Cerebellum (tissue), 4 donors: ENCODE measurements at places on chromosomes 13 and 19.

DNA sequence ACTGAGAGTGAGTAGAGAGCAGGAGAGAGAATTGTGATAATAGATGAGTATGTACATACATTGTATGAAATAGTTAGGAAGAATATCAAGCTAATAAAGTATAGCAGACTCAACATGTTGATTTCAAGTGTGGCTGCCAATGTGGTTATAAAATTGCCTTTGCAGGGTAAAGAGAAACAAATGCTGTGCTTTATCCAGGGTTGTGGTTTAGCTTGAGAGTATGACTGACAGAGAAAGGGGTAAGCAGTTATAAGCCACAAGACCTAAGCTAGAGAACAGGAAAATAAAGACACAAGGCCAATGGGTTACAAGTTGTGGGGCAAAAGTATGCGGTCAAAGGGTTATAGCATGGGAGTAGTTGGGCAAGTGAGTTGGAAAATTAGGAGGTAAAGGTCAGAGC is 1217.5 kb downstream of the DIAPH3 start:
- no peak for DNase-seq

DNA sequence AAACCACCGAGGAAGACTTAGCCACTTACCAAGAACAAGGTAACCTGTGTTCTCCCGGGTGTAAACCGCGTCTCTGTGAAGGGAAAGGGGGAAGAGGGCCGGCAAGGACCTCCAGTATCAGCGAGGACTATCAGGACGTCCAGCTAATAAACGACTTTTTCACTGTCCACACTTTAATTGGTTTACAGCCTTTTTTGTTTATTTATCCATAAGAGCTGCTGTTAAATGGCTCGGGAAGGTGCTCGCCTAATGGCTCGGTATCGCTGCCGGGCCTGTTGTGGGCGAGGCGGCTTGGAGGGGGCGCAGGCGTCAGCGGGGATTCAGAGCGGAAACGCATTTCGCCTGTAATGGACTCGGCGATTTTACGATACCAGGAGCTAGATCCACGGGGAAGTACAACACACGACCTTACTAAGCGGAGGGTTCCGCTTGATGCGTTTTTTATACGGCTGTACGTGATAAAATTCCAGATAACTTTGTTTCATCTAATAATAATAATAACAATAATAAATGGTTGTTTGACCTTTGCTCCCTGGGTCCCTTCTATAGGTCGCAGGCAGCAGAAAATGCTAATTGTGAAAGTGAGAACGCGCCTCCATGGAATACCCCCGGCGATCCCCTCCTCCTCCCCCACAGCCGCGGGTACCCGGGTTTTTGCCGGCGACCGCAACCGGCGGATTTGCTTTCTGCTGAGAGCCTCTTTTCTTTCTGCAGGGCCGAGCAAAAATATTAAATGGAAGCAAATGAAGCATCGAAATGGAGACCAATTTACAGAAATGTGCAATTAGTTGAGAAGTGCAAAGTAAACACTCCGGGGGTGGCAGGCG is 2.5 kb upstream of the PDX1 start:
- DNase-seq: no peak

DNA sequence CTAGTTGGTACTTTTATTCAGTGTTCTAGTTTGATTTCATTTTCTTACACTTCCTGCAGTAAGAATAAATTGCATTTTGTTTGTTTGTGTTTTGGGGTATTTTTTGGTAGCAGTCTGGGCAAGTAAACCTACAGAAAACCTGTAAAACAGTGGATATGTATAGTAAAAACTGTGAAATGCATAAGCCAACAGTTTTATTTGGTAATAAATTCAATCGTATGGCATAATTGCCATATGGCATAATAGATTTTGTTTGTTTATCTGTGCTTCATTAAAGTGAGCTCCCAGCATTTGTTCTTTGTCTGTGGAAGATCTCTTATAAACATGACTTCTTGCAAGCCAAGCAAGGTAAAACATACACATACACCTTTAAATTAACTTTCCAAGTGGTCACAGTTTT is 111.9 kb downstream of the PCDH9 start:
- no peak for DNase-seq

- DNase-seq: peak; percentile 59
Measured at GRCh38 chr19:49790866-49791265, 22.2 kb downstream of the FUZ start.

DNA sequence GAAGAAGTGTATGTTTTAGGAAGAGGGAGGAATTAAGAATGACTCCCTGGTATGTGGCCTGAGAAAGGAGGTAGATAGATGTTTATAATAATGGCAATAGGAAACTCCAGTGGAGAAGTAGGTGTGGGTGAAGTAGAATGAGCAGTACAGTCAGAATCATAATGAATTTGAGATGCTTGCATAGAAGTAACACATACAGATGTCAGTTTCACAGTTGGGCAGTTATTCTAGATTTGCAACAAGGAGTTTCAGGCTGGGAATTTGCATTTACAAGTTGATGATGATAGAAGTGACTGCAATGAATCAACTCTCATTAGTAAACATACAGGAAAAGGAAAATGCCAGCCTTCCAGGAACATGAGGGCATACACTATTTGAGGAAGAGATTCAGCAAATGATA is 149.0 kb downstream of the SLITRK1 start:
- DNase-seq: no peak

GRCh38 chr13:32007494-32007893 is 24.1 kb upstream of the FRY start:
- no peak for DNase-seq

DNA sequence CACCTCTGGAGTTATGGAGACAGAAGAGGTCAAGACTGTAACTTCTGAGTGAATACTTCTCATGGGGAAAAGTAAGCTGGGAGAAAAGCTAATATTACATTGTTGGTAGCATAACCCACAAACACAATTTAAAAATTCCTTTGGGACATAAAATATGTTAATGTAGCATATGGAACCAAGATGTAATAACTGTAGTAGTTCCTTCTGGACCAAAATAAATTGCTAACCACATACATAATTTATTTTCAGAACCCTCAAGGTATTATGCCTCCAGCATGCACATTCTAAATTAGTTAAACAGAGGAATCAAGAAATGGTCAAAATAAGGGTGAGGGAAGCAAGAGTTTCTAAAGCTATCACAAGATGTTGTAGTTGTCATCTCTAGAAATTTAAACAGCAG is 4.8 kb upstream of the RNF17 start:
- no peak for DNase-seq

DNA sequence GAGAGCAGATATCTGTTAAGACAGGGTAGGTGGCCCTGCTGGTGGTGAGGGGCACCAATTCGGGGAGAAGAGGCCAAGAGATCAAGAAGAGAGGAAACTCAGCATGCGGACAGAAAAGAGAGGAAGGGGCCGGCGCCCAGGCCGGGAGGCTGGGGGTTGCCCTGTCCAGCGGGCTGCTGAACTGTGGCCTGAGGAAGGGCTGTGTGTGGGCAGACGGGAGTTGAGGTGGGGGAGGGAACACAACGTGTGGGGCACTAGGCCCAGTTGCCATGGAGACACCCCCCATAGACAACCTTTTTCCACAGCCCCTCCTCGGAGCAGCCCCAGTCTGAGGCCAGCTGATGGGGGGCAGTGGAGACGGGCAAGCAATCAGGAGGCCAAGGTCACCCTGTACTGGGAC is 2.5 kb upstream of the CACNG8 start:
- DNase-seq: no peak

- DNase-seq: no peak
Measured at GRCh38 chr19:54461613-54462012, 2.0 kb downstream of the LENG9 start.

GRCh38 chr13:113663934-113664333 is 3.1 kb upstream of the GRK1 start:
- no peak for DNase-seq

DNA sequence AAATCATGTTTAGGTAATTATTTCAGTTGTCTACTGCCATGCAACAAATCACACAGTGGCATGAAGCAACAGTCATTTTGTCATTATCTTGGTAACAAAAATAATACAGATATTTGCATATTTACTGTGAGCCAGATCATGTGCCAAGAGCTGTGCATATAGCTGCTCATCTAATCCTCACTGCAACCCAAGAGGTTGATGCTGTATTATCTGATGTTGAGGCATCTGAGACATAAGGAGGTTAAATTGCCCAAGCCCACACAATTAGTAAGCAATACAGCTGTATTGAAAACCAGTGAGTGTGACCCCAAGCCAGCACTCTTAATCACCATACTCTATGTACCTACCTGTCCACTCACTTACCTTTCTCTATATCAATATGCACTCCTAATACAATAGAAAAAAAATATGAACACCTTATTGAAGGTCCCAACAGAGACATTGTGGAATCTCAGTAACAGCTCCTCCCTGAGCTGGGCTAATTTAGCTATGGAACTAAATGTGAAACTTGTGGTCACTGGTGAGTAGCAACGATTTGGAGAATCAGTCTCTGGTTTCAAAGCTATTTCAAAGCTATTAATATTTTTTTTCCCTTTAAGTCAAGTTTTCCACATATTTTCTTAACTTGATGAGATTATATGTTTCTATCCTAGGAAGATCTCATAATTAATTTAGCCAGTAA is 185.2 kb downstream of the KLF12 start:
- no peak for DNase-seq

DNA sequence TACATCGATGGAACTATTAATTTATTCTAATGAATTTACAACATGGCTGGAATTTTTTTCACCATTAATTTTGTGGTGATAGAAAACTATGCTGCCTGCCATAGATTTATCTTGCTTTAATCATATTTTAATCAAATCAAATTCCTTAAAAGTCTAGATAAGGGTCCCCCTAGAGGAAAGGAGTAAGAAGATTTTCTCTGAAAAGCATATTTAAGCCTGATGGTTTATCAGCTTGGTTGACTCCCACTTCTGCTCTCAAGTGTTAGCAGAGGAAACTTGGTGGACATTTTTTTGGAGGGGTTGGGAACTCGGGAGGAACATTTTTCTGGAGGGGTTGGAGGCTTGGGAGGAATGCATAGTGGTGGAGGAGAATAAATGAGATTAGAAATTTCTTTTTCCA is 253.3 kb downstream of the KCNRG start:
- DNase-seq: no peak

DNA sequence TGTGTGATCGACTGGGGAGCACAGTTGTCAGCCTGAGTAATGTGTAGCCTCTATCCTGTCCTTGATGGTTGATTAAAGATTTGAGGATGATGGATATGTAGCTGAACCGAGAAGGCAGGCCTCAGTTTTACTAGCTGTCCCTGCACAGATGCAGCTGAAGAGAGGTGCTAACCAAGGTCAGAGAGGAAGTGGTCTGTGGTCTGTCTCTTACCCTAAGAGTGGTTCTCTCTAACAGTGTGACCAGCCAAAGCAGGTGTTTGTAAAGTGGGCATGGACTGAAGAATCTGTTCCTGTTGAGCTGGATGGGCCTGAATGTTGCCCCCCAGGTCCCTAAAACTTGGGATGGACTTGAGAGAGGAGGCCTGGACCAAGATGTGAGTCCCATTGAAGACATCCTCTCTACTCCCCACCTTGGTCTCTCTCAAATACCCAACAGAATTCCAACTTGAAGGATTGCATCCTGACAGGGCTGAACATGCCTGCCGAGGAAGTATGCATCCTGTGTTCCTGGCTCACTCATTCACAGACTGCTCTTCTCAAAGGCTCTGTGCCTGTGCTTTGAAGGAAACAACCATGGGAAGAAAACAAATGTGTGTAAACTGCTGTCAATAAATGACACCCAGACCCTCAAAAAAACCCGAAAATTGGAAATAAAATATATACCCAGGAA is 223.8 kb downstream of the MAB21L1 start:
- DNase-seq: no peak

DNA sequence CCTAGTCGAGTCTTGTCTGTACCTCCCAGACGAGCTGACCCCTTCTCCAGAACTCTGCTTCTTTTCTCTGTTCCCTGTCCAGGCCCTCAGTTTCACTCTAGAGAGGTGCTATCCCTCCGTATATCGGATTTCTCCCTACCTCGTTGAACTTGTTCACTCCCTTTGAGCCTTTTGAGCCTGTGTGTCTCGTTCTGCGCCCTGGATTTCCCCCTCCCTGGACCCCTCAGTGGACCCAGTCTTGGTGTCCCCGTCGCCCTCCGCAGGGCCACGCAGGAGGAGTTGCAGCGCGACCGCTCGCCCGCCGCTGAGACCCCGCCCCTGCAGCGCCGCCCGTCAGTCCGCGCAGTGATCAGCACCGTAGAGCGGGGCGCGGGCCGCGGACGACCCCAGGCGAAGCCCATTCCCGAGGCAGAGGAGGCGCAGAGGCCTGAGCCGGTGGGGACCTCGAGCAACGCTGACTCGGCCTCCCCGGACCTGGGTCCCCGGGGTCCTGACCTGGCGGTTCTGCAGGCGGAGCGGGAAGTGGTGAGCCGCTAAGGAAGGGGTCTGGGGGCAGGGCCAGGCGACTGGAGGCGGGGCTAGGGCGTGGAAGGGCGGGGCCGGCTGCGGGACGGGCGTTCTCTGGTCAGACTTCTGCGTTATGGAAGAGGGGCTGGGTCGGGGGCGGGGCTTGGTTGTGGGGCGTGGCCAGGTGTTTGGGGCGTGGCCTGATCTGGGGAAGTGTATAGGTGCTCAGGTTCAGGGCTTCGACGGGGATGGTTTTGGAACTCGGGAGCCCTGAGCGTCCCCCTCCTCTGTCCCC is 5.5 kb downstream of the EPS8L1 start:
- no peak for DNase-seq

GRCh38 chr19:13830114-13830740 is 35.0 kb downstream of the ZSWIM4 start:
- no peak for DNase-seq

DNA sequence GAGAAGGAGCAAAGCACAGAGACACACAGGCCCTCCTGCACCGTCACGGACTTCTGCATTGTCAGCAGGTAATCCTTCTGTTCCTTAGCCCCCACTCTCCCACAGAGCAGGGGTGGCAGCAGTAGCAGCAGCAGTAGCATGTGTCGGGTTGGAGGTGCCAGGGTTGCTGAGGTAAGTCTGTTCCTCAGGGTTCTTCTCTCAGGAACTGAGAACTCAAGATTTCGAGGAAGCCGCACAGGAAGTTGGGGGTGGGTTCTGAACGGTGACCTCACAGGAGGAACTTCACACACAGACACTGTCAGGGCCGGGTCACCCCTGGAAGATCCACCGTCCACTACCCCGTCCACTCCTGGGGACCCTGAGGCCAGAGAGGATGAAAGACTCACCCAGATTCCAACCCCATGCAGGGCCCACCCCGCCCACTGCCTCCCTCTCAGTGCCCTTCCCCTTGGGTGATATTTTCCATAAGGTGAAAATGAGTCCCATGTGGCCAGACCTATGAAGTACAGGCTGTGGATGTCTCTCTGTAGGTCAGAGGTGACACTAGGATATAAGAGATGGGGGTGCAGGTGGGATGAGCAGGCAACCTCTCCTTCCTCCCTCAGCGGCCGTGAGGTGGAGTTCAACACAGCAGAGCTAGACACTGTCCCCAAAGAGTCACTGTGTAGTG is at the start of gene SIGLEC12:
Gene SIGLEC12, minus strand, starts transcription at position 207 of the 670 bp plus-strand sequence. Its CDS starts 67 bp downstream, at position 140.
- no peak for DNase-seq

- DNase-seq: no peak
Measured at GRCh38 chr13:112592647-112593046, 4.7 kb upstream of the TUBGCP3 start.

GRCh38 chr13:41916173-41916954 is 44.5 kb downstream of the VWA8 start:
- DNase-seq: no peak

DNA sequence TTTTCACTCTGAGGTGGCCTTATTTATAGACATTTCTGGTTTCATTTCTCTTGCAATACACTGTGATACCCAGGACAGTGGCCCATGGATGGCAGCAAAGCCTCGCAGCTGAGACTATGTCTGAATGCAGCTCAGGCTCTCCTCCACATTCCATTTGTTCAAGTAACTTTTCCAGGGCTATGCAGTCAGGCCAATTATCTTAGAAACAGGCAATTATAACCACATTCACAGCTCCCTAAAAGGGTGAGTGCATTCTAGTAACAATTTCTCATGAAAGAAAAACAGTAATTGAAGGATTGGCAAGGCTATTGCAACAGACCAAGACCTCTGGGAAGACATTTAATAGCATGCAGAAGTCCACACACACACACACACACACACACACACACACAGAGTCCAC is 264.0 kb downstream of the TBC1D4 start:
- no peak for DNase-seq
